Vagina (tissue), 2 donors: ENCODE measurements at places on chromosomes 16 and 17.
A peak's percentile ranks its signal among the peaks of the same experiment; 100 is the strongest.

- no peak overlapping the region for H3K4me3 ChIP-seq
- no peaks in the 10 kb centered on the region for H3K36me3 ChIP-seq
- no peaks in the 10 kb centered on the region for H3K27me3 ChIP-seq
- H3K4me1 ChIP-seq, result peaks cover 51% of the 10 kb centered on the region
Measured at GRCh38 chr17:17711641-17712162, 30.4 kb downstream of the RAI1 start.

GRCh38 chr16:2511996-2512734 lies 1.6 kb upstream of the ATP6V0C start:
- no peaks in the 10 kb centered on the region for H3K36me3 ChIP-seq
- H3K4me1 ChIP-seq, result peaks cover 35% of the 10 kb centered on the region
- peak overlapping the region; percentile 23 for H3K4me3 ChIP-seq
- no peaks in the 10 kb centered on the region for H3K27me3 ChIP-seq

DNA sequence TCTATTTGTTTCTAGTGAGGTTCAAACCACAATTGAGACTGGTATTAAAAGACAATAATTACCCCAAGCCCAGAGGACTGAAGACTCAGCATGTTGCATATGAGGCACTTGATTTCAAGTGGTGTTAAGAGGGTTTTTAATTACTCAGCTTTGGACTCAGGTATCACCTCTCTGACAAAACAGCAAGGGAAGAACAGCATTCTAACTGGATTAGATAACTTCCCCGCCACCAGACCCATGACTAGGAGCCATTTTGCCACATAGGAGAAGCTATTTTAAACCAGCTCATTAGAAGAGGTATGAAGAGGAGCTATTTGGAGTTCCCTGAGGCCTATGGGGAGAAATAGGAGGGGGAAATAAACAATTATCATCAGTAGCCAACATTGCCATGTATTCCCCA lies 226.1 kb upstream of the TOX3 start:
- no peaks in the 10 kb centered on the region for H3K27me3 ChIP-seq
- H3K4me3 ChIP-seq, result no peak overlapping the region
- H3K36me3 ChIP-seq, result no peaks in the 10 kb centered on the region
- no peak for DNase-seq
- H3K27ac ChIP-seq, result no peak overlapping the region

DNA sequence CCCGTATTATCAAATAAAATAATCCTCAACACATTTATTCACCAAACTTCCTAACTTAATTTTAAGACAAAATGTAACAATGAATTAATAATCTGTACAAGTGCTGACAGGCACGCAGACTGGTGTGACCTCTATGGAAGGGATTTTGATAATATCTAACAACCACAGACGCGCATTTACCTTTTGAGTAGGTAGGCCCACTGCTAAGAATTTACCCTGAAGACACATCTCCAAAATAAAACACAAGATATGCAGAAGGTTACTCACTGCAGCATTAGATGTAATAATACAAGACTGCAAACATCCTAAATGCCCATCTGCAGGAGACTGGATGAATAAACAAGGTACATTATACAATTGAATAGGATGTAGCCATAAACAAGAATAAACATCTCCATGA lies 22.7 kb upstream of the CMTM4 start:
- no peak for DNase-seq
- H3K4me3 ChIP-seq, result no peak overlapping the region
- no peaks in the 10 kb centered on the region for H3K27me3 ChIP-seq
- H3K36me3 ChIP-seq, result peaks cover 3% of the 10 kb centered on the region
- no peaks in the 10 kb centered on the region for H3K4me1 ChIP-seq

GRCh38 chr16:55470533-55471371 lies 8.2 kb upstream of the MMP2 start:
- no peaks in the 10 kb centered on the region for H3K27me3 ChIP-seq
- peak overlapping the region; percentile 80 for H3K27ac ChIP-seq
- no peaks in the 10 kb centered on the region for H3K36me3 ChIP-seq
- no peak overlapping the region for H3K4me3 ChIP-seq

GRCh38 chr16:85029408-85029784 lies 1.8 kb downstream of the KIAA0513 start:
- peak overlapping the region; percentile 90 for H3K27ac ChIP-seq
- peaks cover 34% of the 10 kb centered on the region for H3K4me1 ChIP-seq

GRCh38 chr16:66705790-66706505 lies 9.4 kb upstream of the CMTM4 start:
- no peak for DNase-seq
- no peak overlapping the region for H3K4me3 ChIP-seq
- peak overlapping the region; percentile 57 for H3K27ac ChIP-seq
- H3K4me1 ChIP-seq, result peaks cover 7% of the 10 kb centered on the region
- H3K27me3 ChIP-seq, result no peaks in the 10 kb centered on the region
